ENCODE measurements at places on chromosomes 6 and 20.

GRCh38 chr20:1569415-1569881 lies 11.9 kb upstream of the SIRPD start:
- DNase-seq: no peak

- no peak for DNase-seq
These were observed 4.4 kb downstream of the GSS start for GRCh38 chr20:34951252-34951651.

GRCh38 chr6:84763003-84763885 lies 1.2 kb downstream of the TBX18 start:
- no peak for DNase-seq

DNA sequence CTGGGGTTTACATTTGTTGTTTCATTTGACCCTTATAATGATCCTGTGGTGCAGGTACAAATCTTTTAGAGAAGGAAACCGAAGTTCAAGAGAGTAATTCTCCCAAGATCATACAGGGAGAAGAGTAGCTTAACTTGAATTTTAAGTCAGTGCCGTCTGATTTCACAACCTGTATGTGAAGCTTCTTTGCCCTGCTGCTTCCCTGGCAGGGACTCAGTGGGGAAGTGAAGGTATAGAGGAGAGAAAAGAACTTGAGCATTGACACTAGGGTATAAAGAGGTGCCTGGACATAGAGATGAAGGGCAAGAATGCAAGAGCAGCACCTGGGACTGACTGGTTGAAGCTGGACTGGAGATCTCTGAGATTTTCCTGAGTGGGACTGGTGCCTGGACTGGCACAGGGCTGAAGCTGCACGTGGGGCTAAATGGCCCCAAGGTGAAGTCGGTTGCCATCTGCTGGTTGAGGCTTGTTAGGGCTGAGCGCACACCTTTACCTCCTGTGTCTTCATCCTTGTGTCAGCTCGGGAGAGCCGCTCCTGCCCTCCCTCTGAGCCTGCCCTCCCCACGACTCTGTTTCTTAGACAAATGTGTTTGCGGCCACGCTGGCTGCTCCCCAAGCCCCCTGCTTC lies 41.8 kb downstream of the FARS2 start:
- DNase-seq: peak; percentile 37

DNA sequence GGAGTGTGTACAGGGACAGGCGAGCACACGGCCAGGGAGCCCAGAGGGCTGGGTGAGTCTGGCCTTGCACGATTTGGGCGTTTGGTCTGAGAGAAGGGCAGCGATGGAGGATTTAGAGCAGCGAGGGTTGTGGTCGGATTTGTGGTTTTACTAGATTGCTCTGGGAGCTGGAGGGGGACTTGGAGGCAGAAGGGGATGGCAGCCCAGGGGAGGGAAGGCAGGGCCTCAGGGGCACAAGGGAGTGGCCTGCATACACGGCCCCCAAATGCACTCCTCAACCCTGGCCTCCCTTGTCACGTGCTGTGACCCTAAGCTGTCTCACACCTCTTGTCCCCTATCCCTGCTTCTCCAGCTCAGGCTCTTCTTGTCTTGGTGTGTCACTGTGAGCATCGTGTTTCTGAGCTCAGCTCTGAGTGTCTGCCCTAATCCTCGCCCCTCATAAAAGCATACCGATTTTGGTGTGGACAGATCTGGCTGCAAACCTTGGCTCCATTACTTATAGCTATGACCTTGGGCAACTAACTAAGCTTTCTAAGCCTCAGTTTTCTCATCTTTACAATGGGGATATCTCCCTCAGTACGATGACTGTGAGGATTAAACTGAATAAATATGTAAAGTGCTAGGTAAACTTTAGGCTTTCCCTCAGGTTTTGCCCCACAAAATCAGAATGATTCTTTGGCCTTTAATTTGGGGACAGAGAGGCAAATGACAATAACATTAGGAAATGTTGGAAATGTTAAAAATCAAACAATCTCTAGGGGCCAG lies 120.1 kb upstream of the ARMC2 start:
- DNase-seq: no peak

DNA sequence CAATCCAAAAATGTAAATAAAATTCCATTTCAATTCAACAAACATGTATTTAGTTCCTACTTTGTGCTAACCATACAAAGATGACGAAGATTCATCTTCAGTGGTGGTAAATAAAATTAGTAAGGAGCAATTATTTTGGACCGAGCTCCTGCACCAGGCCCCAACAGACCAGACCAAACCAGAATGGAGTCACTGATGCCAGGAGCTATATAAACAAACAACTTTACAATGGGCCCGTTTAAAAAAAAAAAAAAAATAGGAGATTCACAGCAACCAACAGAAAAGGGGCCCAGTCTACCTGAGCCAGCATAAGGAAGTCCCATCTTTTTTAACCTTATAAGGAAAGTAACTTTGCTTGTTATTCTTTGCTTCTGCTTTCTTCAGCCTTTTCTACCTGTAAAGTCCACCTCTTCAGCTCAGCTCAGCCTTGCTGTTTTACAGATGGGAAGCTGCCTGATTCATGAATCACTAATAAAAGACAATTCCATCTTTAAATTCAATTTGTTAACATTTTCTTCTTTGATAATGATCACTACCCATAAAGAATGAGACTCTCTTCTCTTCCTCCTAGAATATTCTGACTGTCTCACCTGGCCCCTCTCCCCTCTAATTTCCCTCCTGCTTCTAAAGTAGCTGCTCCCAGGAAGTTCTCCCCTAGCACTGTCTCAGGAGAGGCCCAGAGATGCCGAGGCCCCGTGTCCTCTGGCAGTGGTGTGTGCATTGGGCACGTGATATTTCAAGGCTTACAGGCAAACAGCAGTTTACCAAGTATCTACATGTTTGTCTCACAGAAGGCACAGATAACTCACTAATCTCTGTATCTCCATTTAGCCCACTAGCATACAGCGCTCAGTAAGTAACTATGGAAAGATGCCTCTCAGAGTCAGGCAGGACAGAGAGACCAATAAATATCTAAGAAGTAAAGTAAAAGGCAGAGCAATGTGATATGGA lies 8.4 kb downstream of the MBOAT1 start:
- no peak for DNase-seq

DNA sequence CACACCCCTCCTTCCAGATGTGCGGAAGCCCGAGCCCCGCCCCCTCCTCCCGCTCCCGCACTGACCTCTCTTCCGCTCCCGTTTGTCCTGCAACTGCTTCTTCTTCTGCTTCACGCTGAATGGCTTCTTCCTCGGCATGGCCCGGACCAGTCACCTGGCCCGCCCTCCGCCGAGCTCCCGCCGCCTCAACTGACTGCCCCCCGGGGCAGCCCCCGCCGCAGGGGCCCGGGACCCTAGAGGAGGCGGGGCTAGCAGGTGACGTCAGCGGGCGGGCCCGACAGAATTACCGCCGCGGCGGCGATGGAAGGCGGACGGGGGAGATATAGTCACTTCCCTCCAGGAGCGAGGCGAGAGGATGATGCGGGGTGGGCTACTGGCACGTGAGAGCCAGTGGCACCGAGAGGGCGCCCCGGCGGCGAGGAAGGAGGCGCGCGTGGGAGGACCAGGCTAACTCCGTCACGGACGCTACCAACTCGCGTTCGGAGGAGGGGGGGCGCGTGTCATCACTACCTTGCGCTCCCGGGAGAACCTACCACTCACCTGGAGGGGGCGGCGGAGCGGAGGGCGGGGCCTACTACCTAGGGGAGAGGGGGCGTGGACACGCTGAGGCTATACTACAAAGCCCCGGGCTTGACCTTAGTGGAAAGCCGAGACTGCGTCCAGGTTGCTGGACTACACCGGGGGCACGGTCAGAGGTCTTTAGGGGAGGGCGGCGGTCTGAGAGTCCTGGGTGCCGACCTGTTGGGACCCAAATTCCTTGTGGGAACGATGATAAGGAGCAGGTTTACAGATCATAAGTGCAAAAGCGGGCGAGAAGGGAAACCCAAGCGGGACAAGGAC lies at the start of gene GNL1:
GNL1 (minus strand) TSS at position 424 of the 840 bp plus-strand sequence; CDS start at position 138, 286 bp downstream.
- peak; percentile 59 for DNase-seq

GRCh38 chr6:5398530-5398929 lies 137.2 kb downstream of the FARS2 start:
- no peak for DNase-seq

DNA sequence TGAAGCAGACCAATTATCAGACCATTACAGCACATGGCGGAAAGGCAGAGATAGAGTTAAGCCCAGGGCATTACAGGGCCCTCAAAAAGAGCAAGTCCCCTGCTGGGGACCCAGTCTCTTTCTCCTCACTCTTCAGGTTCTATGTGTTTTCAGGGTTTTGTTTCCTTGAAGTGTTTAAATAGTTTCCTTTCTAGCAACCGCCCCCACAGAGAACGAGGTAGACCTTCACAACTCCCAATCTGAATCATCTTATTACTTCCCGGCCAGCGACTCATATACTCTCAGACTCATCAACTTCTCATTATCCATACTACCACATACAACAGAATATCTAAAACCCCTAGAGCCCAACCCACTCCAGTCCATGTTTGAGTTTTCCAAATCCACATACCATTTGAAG lies 526.6 kb upstream of the ARID1B start:
- no peak for DNase-seq

- DNase-seq: no peak
These were observed 1.3 kb downstream of the CEP85L start for GRCh38 chr6:118649918-118650581.

- DNase-seq: no peak
These were observed 79.6 kb downstream of the DNAH8 start for GRCh38 chr6:38794682-38795081.

DNA sequence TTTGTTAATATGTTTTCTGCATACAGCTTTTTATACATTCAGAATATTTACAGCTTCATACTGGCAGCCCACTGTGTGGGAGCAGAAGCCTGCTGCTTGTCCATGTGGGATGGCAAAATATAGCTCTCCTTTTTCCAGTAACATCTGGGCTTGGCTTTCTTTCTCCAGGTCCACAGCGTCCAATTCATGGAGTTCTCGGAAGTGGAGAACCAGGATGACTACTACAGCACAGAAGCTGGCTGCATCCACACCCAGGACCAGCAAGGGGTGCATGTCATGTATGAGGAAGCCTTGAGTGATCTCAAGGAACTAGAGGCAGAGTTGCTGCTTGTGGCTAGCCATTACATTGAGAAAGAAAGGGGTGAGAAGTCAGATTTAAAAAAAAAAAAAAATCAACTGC lies 143.1 kb downstream of the CD164 start:
- no peak for DNase-seq

DNA sequence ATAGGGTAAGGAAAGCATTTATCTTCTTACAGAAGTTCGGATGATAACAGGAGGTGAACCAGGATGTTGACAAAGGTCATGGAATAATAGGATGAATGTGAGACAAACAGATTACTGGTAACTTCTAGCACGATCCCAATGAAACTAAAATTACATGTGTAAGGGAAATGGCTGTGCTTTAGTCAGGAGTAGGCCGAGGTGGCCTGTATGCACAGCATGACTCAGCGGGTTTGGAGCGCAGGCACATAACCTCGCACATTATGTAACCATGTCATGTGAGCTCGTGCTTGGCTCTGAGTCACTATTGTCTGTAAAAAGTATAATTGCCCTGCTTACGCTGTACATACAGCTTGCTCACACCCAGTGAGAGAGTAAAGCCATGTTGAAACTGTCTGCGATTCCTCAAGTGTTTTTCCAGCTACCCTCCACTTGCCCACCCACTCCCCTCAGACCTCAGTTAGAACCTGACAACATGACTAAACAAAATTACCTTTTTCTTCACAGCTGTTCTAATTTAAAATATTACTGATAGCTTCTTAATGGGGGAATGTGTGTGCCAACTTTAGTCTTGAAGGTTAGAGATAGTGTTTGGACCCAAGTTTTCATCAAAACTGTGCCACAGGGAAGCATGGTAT lies 8.2 kb downstream of the CYB5R4 start:
- DNase-seq: no peak

GRCh38 chr20:4782378-4782772 lies 60.7 kb downstream of the PRND start:
- DNase-seq: no peak

GRCh38 chr20:43383026-43383795 lies 74.5 kb upstream of the SRSF6 start:
- no peak for DNase-seq

GRCh38 chr20:23032056-23032749 lies 2.9 kb upstream of the SSTR4 start:
- DNase-seq: no peak

DNA sequence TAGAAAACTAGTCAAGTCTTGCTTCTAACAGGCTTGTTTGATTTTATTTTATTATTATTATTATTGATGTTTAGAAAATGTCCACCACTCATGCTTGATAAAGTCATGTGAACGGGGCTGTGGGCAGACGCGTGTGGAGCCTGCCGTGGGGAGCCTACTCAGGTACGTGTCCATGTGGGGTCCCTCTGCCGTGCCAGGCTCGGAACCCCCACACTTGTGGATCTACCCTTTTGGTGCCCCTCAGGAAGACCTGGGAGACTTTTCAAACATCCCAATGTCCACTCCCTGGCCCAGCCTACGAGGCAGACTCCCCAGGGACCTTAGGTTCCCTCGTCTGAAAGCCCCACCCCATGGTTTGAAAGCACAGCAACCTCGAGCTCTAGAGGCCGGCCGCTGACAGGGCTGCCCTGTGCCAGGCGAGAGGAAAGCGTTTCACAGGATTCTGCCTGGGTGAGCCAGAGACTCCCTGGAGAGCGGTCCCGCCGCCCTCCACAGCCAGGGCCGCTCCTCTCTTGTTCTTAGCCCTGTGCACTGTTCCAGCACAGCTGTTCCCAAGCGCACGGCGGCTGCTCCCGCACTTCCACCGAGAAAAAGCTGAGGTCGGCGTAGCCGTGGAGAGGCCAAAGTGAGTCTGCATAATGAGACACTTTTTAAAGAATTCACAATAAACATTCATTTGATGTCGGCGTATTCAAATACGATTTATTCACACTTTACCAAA lies 249.7 kb downstream of the TTLL2 start:
- DNase-seq: no peak

GRCh38 chr6:156719395-156719719 lies 57.8 kb upstream of the ARID1B start:
- DNase-seq: no peak

DNA sequence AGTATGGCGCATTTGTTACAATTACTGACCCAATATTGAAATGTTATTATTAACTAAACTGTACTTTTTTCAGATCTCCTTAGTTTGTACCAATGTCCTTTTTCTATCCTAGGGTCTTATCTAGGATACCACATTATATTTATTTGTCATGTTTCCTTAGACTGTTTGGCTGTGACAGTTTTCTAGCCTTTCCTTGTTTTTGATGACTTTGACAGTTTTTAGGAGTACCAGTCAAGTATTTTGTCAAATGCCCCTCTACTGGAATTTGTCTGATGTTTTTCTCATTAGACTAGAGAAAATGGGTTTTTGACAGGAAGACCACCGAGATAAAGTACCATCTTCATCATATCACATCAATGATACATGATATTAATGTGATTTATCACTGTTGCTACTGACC lies 14.6 kb downstream of the CCNC start:
- no peak for DNase-seq

- DNase-seq: no peak
These were observed 142.1 kb upstream of the SULF2 start for GRCh38 chr20:47927385-47927851.

- DNase-seq: no peak
These were observed 101.6 kb downstream of the DLL1 start for GRCh38 chr6:170189236-170189635.

- DNase-seq: no peak
These were observed 626.1 kb downstream of the DHX35 start for GRCh38 chr20:39588148-39588757.

GRCh38 chr20:341682-342081 lies 5.2 kb upstream of the NRSN2 start:
- DNase-seq: no peak

- no peak for DNase-seq
These were observed 30.7 kb upstream of the TMEM14A start for GRCh38 chr6:52640170-52640569.

Data from epithelial cell of proximal tubule (primary cell).